ENCODE measurements at places on chromosomes 12 and 14.

GRCh38 chr14:21191809-21192446, 36.1 kb upstream of the OR5AU1 start:
- H3K4me3 ChIP-seq, result peak overlapping the region; percentile 53
- H3K4me1 ChIP-seq, result peaks cover 4% of the 10 kb centered on the region
- no peaks in the 10 kb centered on the region for H3K36me3 ChIP-seq
- H3K27ac ChIP-seq, result peak overlapping the region; percentile 13
- no peaks in the 10 kb centered on the region for H3K27me3 ChIP-seq

- H3K4me3 ChIP-seq, result no peak overlapping the region
- no peaks in the 10 kb centered on the region for H3K4me1 ChIP-seq
- no peaks in the 10 kb centered on the region for H3K36me3 ChIP-seq
- no peak for DNase-seq
- H3K27me3 ChIP-seq, result no peaks in the 10 kb centered on the region
Observed at GRCh38 chr14:90615517-90616060, 200.6 kb downstream of the TTC7B start.

DNA sequence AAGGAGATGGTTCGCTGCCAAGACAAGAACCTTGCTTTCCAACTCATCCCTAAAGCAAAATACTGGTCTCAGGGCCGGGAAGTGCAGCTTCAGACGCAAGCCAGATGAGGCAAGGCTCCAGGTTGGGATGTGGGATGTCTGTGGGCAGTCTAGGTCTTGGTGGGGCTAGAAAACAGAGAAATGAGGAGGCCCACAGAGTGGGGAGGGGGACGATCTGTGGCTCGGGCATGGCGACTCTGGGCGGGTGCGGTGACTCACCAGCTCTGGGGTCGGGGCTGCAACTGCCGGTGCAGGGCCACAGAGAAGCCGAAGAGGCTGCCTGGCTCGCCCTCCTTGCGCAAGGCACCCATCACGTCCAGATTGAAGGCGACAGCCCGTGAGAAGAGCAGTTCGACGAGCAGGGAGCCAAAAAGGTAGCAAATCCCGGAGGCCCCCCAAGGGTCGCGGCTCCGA, 459 bp downstream of the ITGA7 start:
- no peak overlapping the region for H3K27ac ChIP-seq
- peak overlapping the region; percentile 70 for H3K4me3 ChIP-seq
- no peaks in the 10 kb centered on the region for H3K36me3 ChIP-seq
- H3K27me3 ChIP-seq, result peaks cover 20% of the 10 kb centered on the region
- H3K4me1 ChIP-seq, result peaks cover 18% of the 10 kb centered on the region
- DNase-seq, result peak; percentile 27

GRCh38 chr12:12645485-12645884, 33.8 kb downstream of the CREBL2 start:
- peaks cover 39% of the 10 kb centered on the region for H3K36me3 ChIP-seq
- peaks cover 21% of the 10 kb centered on the region for H3K4me1 ChIP-seq
- DNase-seq, result peak; percentile 51
- H3K27me3 ChIP-seq, result no peaks in the 10 kb centered on the region
- H3K27ac ChIP-seq, result peak overlapping the region; percentile 58

DNA sequence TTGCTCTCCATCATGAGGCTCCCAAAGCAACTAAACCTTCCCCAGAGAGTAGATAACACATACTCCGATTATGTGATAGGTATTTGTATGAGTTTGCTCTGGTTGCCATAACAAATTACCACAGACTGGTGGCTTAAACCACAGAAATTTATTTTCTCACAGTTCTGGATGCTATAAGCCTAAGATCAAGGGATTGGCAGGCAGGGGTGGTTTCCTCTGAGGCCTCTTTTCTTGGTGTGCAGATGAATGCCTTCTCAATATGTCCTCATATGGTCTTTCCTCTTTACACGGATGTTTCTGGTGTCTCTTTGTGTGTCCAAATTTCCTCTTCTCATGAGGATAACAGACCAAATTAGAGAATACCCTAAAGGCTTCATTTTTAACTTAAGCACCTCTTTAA, 285.8 kb upstream of the GRIP1 start:
- DNase-seq, result peak; percentile 67
- H3K27me3 ChIP-seq, result no peaks in the 10 kb centered on the region
- H3K4me1 ChIP-seq, result peaks cover 36% of the 10 kb centered on the region
- H3K27ac ChIP-seq, result no peak overlapping the region

DNA sequence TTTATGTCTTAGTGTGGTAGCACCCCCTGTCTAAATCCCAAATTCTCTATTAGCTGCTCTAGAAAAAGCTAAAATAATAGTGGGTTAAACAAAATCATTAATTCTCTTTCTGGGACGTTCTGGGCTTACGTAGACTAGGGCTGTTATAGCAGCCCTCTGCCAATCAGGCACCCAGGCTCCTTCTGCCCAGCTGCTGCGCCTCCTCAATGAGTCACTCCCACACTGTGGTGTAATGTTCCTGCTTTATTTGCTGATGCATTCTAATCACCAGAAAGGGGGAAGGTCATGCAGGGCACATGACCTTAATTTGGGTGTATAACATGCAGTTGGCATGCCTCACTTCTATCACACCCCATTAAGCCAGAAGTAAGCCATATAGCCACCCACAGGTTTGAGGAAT, 294.5 kb downstream of the GALC start:
- no peak for DNase-seq
- H3K27ac ChIP-seq, result no peak overlapping the region
- H3K27me3 ChIP-seq, result no peaks in the 10 kb centered on the region
- H3K36me3 ChIP-seq, result no peaks in the 10 kb centered on the region
- no peaks in the 10 kb centered on the region for H3K4me1 ChIP-seq
